ENCODE measurements at places on chromosomes 4 and X.

- no peak for DNase-seq
These were observed 36.8 kb downstream of the FABP2 start for GRCh38 chr4:119284876-119285780.

DNA sequence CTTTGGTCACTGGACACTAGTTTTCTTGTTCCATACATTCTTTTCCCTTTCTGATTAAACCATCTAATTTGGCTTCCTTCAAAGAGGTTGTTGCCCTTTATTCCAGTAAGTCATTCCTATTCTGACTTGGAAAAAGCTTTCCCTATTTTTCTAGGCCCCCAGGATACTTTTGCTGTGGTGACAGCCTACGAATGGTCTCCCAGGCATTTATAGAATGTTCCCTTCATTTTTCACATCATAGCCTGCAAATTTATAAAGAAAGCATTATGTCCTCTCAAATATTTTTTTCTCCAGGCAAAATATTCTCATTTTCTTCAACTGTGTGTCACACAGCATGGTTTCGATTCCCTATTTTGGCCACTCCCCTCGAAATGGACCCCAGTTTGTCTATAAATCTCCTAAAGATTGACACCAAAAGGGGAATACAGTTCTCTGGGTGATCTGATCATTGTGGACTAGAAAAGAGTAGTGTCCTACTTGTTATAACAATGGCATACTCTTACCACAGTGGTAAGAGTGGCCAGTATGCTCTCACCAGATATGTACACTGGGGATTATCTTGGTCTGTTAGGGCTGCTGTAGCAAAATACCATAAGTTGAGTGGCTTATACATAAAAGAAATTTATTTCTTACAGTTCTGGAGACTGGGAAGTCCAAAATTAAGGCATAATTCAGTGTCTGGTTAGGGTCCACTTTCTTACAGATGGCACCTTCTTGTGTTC lies 41.5 kb upstream of the BMP2K start:
- no peak for DNase-seq

- no peak for DNase-seq
These were observed 54.7 kb upstream of the PRDM8 start for GRCh38 chr4:80142394-80143306.

DNA sequence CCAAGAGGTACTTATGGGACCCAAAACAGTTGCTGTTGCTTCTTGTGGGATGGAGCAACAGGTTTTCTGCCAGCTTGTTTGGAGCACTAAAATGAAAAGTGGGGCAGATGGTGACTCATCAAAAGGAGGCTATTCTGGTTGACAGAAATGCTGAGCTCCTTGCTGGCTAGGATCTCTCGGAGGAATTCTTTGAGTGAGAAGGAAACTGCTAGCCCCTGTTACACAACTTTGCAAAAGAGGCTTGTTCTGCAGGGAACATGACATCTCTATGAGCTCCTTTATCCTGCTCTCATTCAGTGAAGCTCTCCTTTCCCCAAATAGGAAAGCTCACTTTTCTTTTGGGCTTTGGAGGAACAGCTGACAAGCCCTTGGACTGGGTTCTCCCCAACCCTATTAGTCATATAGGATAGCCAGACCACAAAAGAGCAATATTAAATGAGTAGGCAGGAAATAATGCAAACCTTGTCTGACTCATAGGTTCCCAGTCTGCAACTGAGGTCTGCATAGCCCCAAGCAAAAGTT lies 108.3 kb downstream of the CDS1 start:
- no peak for DNase-seq

- no peak for DNase-seq
These were observed 167.6 kb upstream of the ANK2 start for GRCh38 chr4:112881842-112882241.

Measured in GM13976 (cell line).